ENCODE measurements at places on chromosomes 2 and 18.
A peak's percentile ranks its signal among the peaks of the same experiment; 100 is the strongest.

DNA sequence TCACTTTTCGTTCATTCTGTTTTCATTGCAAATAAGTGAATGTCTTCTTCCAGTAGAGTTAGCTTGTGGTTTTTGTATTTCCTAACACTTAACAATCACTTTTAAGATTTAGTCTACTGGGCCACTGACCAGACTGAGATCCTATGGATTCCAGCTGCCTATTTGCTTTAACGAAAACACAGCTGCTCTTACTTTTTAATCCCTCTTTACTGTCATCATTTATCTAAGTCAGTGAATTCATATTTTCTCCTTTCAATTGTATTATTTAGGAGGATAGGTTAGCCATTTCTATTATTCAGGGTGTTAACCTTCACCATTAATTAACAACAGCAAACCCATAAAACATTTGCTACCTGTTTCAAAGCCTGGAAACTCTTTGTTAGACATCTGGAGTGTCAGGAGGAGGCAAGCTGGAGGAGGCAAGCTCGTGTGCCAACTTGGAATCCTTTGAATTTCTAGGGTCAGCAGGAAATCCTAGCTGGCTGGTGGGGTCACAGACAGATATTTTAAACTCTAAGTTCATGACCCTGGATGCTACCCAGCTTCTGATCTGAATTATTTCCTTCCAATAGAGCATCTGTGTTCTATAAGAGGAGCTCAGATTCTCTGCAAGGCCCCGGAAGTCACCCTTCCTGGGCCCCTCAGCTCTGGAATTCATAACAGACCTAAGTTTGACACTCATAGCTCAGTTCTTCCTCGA is 385.3 kb downstream of the RBM43 start:
- peak; percentile 14 for DNase-seq

GRCh38 chr2:42138163-42139015 is 30.8 kb upstream of the EML4 start:
- no peak for DNase-seq

DNA sequence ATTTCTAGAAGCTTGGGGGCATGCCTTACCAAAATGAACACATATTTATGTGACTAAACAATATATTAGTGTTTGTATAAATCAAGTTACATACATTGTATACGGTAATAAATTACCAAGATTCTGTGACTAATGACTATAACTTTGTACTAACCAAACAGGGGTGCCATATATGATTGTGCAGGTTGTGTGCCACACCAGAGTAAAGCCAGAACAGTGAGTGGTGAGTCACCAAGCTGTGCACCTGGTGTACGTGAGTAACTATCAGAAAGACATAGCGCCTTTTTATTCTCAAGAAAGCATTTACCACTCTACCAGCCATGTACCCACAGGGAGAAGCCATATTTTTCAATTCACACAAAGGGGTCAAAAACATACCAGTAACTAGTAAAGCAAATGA is 453.2 kb upstream of the PIK3C3 start:
- no peak for DNase-seq

DNA sequence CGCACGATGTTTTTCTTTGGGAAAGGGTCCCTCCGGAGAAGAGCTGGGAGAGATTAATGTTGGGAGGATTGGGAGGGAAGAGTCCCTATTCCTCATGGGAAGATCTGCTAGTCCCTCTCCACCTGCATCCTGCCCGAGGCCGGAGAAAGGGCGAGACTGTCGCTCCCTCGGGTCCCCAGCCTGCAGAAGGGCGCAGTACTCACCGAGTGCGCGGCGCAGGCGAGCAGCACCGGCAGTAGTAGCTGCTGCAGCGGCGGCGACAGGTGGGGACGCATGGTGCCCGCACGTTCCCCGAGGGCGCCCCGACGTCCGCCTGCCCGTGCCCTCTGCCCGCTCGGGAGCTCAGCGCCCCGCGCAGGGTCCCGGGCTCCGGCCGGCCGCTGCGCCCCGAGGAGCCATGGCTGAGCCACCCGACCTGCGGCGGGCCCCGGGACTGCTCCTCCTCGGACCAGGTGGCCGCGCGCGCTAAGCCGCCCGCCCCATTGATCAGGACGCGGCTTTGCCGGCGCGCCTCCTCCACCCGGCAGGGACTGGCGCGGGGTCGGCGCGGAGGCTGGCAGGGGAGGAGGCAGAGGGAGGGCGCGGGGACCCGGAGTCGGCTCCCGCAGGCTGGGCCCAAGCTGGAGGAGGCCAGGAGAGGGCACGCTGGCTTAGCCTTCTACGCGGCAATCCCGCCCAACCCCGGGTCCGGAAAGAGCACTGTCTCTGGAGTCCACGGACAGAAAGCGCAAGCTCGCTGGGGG is at the start of gene SCTR:
TSS of gene SCTR (minus strand) at position 532 of the 743 bp plus-strand sequence. CDS start at position 275, 257 bp downstream.
- peak; percentile 63 for DNase-seq

DNA sequence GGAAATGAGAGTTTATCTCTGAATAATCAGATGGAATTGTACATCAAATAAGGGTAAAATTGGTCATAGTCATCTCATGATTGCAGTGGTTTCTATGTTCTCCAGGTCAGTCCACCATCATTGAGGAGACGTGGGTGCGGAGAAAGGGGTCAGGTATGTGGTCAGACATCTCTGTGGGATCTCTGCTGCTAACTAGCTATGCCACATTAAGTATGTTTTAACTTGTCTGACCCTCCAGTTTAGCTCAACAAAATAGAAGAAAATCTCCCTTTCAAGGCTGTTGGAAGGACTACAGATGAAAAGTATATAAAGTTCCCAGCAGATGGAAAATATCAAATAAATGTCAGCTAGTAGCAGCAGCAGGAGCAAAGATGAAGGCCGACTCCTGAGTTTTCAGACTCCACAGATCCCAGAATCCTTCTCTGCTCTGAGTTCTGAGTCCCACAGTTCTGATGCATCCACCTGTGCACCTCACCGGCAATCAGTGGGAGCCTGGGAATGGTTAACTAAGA is 106.6 kb upstream of the CYP1B1 start:
- DNase-seq: no peak

GRCh38 chr18:35236571-35237363 is 4.1 kb upstream of the ZNF397 start:
- DNase-seq: no peak

- no peak for DNase-seq
Observed at GRCh38 chr2:64661741-64662169, 8.0 kb upstream of the SERTAD2 start.

DNA sequence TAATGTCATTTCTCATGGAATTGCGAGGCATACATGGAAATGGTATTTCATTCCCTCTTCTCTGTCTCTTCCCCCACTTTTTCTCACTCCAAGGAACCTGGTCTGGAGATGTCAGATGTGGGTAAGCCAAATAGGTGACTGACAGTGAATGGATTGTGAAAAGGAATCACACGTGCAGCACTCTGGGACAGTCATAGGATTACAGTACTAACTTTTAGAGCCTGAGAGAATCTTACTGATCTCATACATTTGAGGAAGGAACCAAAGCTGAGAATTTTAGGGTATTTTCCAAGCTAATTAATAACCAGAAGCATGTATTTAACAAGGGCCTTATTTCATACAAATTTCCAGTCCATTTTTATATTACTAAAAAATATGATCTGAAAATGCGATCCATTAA is 58.1 kb upstream of the ERBB4 start:
- DNase-seq: no peak

DNA sequence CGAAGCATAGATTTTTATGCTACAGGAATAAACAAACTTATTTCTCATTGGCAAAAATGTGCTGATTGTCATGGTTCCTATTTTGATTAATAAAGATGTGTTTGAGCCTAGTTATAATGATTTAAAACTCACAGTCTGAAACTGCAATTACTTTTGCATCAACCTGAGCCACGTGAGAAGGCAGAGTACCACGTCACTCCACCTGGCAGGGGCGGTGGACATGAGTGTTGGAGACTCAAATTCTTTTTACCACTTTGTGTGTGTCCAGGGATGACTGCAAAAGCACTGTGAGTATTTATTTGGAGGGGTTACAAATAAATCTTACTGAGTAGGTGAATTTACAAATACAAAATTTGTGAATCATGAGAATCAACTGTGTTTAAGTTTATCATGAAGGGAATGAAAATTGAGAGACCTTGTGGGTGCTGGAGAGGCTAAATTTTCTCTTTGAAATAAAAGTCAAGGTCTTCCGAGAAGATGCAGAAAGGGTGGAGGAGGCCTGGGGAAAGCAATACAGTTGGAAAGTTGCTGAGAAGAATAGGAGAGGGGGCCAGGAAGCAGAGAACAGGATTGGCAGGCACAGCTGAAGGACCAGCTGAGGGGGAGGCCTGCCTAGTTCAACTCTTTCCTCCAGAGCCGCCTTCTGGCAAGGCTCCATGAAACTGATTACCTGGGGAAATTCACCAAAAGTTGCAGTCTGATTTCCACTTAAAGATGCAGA is 316.4 kb downstream of the MYCN start:
- no peak for DNase-seq

DNA sequence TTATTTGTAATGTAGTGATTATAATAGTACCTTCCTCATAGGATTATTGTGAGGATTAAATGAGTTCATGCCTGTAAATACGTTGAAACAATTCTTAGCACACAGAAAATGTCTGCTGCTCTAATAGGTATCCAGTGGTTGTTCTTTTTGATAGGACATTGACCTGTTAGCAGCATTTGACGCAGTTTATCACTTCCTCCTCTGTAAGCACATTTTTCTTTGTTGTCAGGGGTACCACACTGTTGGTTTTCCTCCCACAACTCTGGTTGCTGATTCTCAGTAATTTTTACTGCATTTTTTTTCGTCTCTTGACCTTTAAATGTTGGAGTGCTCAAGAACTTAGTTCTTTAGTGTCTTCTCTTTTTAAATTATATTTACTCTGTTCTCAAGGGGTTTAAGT is 15.4 kb downstream of the PPM1B start:
- DNase-seq: no peak

GRCh38 chr2:188333751-188334524 is 42.3 kb downstream of the GULP1 start:
- DNase-seq: no peak

DNA sequence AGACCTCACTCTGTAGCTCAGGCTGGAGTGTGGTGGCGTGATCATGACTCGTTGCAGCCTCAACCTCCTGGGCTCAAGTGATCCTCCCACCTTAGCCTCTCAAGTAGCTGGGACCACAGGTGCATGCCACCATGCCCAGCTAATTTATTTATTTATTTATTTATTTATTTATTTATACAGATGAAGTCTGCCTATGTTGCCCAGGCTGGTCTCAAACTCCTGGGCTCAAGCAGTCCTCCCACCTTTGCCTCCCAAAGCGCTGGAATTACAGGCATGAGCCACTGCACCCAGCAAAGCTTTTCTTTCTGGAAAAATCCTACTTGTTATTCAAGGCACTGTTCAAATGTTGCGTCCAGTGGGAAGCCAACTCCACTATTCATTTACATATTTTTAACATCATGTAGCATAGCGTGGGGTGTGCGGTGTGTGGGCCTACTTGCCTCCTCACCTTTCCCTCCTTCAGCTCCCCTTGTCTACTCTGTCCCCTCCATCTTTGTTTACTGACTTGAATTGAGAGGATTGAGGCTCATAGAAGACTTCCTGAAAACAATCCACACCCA is 6.8 kb upstream of the RHOB start:
- DNase-seq: no peak

GRCh38 chr2:138502255-138503086 is 901 bp downstream of the SPOPL start:
- no peak for DNase-seq

DNA sequence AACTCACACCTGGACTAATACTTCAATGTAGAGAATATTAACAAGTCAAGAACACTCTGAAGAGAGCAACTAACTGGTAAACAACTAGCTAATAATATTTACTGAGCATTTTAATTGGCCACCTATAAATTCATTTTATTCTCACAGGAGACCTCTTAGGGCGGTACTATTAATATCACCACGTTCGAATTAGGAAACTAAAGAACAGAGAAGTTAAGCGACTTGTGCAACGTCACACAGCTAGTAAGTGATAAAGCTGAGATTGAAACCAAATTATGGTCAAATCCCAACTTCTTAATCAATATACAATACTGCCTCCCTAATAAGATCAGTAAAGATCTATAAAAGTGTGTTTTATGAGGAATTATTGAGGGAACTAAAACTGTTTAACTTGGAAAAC is 1034.3 kb upstream of the POU3F3 start:
- no peak for DNase-seq

- no peak for DNase-seq
Observed at GRCh38 chr18:36396190-36396589, 98.7 kb downstream of the FHOD3 start.

GRCh38 chr2:204673877-204674276 is 128.6 kb downstream of the PARD3B start:
- DNase-seq: no peak

DNA sequence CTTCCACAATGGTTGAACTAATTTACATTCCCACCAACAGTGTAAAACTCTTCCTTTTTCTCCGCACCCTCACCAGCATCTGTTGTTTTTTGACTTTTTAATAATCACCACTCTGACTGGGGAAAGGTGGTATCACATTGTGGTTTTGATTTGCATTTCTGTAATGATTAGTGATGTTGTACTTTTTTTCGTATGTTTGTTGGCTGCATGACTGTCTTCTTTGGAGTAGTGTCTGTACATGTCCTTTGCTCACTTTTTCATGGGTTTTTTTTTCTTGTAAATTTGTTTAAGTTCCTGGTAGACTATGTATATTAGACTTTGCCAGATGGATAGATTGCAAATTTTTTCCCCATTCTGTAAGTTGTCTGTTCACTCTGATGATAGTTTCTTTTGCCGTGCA is 574.8 kb downstream of the KCNJ3 start:
- no peak for DNase-seq

GRCh38 chr2:129707800-129708199 is 271.7 kb upstream of the RAB6C start:
- DNase-seq: no peak

GRCh38 chr2:205024822-205025518 is 479.7 kb downstream of the PARD3B start:
- no peak for DNase-seq

GRCh38 chr18:24272229-24272525 is 125.4 kb downstream of the OSBPL1A start:
- no peak for DNase-seq

DNA sequence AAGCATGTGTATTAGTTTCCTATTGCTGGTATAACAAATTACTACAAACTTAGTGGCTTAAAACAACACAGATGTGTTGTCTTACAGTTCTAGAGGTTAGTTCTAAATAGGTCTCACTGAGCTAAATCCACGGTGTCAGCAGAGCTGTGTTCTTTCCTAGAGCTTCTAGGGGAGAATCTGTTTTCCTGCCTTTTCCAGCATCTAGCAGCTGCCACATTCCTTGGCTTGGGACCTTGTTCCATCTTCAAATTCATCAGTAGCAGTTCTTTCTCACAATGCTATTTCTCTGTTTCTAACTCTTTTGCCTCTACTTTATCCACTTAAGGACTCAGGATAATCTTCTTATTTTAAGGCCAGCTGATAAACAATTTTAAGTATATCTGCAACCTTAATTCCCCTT is 32.2 kb upstream of the CREB1 start:
- no peak for DNase-seq

Measured in nephron progenitor cell (in vitro differentiated cells).